ENCODE measurements at places on chromosomes 3 and 15. TPM values are rescaled to one million over a fixed set of nuclear protein-coding genes. Genes with fewer than 3 reads are reported as not detected.

Gene MAGEL2
- 6.4 TPM for total RNA-seq

Gene TMEM115
- 30.4 TPM for total RNA-seq

Gene FAM81A
- 3.0 TPM for total RNA-seq

Gene PODXL2
- 9.2 TPM for total RNA-seq

Gene FBXW12
- total RNA-seq = not detected

Gene EPHA3
- 65.6 TPM for total RNA-seq

Gene IL20RB
- 5.4 TPM for total RNA-seq

Gene TICRR
- total RNA-seq = 3.2 TPM

Gene CHL1
- 69.0 TPM for total RNA-seq

Gene SLC15A2
- total RNA-seq = 18.2 TPM

Gene TPRG1
- 4.5 TPM for total RNA-seq

Gene CCR4
- total RNA-seq = not detected

Gene PLA2G4E
- total RNA-seq = 1.9 TPM

Gene TM6SF1
- total RNA-seq = 6.3 TPM

Gene IQCH
- 4.3 TPM for total RNA-seq

Gene C3orf22
- not detected for total RNA-seq

Gene ITIH4
- total RNA-seq = 10.1 TPM

Gene GCSAM
- total RNA-seq = 0.41 TPM

Gene C3orf49
- not detected for total RNA-seq

Gene CELSR3
- 0.51 TPM for total RNA-seq

Gene HIGD2B
- not detected for total RNA-seq

Gene INKA1
- total RNA-seq = 12.3 TPM

Gene TUSC7
- not detected for total RNA-seq

Gene PSTPIP1
- total RNA-seq = 5.3 TPM

Gene ZNF445
- total RNA-seq = 23.4 TPM

Gene DUOXA1
- total RNA-seq = 22.2 TPM

Gene TLR9
- total RNA-seq = not detected

Gene CILP
- total RNA-seq = 70.9 TPM

Gene HERC2
- 54.5 TPM for total RNA-seq

Gene CIAO2A
- total RNA-seq = 42.5 TPM

Gene XCR1
- total RNA-seq = not detected

Gene GP9
- not detected for total RNA-seq

Gene UCN2
- 2.4 TPM for total RNA-seq

Gene SPINK8
- total RNA-seq = not detected

Gene MYRIP
- total RNA-seq = 3.7 TPM

Gene TTBK2
- total RNA-seq = 18.2 TPM

Gene AADACL2
- 2.7 TPM for total RNA-seq

Gene RAF1
- 156 TPM for total RNA-seq

Gene AGBL1
- total RNA-seq = 77.9 TPM

Gene CHAC1
- 5.3 TPM for total RNA-seq

Gene ADAM10
- 106 TPM for total RNA-seq

Gene DBR1
- 16.5 TPM for total RNA-seq

Gene EIF2A
- total RNA-seq = 219 TPM

Gene TJP1
- 76.2 TPM for total RNA-seq
